GM12891 (cell line): ENCODE measurements at places on chromosomes 1 and 21.
A peak's percentile ranks its signal among the peaks of the same experiment; 100 is the strongest.

DNA sequence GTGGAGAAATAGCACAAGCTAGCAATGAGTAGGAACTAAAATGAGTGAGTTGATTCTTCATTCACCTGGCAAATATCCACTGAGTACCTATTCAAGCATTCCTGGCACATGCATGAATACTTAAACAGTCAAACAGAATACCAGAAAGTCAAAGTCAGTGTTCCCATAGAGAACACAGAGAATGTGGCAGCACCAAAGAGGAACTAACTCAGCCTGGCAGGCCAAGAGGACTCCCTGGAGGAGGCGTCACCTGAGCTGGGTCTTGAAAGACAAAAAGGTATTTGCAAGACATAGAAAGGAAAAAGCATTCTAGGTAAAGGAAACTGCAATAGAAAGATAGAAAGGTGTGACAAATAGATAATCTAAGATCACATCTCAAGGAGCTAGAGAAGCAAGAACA, 49.7 kb downstream of the DMRTA2 start:
- DNase-seq, result no peak

- DNase-seq, result no peak
Measured at GRCh38 chr1:242754125-242754524, 229.6 kb upstream of the PLD5 start.

DNA sequence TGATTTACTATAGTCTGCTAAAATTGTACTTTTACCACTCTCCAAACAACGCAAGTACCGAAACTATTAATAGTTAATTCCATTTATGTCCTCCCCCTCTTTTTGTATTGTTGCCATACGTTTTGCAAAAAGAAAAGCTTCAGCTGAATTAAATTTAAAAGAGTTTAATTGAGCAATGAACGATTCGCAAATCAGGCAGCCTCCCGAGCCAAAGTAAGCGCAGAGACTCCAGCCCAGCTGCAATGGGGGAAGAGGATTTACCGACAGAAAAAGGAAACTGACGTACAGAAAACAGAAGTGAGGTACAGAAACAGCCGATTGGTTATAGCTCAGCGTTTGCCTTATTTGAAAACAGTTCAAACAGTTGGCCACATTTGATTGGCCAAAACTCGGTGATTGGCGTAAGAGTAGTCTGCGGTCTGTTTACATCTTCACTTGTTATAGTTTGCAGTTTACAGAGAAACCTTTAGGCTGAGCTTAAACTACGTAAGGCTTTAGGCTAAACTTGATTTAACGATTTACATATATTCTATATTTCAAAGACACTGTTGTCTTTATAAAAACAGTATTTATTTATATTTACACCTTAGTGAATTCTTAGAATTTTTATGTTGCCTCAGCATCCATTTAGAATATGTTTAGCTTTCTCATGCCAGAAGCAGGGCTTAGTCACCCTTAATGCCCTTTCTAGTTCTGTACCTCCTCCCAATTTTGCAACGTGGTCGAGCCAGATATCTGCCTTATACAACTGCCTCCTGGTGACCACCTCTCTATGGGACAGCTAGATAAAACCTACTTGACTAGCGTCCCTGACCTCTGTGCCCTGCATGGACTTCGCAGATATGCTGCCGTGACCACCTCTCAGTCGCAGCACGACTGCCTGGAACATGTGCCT, 23.8 kb downstream of the CR1 start:
- no peak for DNase-seq

DNA sequence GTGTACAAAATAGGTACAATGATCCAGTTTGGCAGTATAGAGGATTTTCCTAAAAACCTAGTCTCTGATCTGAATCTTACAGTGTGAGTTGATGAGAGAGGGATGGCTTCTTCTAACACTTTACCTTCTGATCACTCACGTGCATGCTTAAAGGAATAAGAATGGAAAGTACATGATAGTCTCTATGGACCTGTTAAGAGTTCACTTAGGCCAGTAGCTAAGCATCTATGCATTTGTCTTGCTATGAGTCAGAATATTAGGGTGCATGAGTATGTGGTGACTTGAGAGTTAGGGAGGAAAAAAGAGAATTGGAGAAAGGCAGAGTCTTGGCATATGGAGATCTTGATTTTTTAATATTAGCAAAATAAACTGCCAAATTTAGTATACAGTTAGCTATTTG, 206.3 kb downstream of the COL11A1 start:
- no peak for DNase-seq

GRCh38 chr1:52032124-52032784, 1.4 kb downstream of the KTI12 start:
- DNase-seq, result no peak

- DNase-seq, result no peak
Measured at GRCh38 chr1:167689567-167689920, 32.2 kb upstream of the MPZL1 start.

DNA sequence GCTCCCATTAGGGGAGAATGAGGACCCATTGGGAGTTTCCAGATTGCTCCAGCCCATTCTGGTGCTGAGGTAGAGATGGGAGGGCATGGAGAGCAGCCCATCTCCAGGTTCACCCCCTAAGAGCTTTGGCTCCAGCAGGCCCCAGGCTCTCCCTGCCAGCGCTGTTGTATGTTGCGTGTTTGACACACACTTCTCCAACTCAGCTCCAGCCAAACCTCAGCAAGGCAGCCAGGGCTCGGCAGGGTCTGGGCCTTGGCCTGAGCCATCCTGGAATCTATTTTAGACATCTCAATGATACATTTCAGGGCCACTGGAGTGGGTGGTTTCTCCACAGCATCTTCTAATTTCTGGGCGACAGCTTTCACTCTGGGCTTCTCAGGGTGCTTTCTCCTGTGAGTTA, 117.0 kb downstream of the NAV1 start:
- no peak for DNase-seq

DNA sequence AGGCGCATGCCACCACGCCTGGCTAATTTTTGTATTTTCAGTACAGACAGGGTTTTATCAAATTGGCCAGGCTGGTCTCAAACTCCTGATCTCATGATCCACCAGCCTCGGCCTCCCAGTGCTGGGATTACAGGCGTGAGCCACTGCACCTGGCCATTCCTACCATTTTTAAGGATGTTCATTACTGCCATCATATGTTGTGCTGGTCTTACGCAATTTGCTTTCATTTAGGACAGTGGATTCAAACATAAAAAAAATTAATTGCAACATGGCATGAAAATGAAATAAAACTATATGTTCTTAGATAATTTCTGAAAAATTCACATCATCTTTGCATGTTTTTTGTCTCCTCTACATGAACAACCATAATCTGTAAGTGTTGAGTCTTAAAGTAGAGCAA, 527.7 kb downstream of the LTN1 start:
- no peak for DNase-seq

DNA sequence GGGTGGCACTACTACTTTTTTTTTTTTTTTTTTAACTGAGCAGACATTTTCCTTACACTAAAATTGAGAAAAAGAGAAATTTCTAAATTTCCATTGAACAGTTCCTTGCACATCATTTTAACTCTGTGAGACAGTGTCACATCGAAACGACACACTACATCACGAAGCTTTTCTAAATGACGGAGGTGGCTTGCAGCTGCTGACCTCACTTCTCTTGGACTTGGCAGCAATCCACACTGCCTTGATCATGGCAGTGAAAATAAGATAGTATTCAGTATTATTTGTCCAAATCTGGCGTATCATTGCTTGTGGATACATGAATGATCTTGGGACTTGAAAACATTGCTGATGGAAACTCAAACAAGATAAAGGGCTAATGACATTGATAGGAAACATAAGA, 80.3 kb upstream of the CYYR1 start:
- DNase-seq, result no peak

DNA sequence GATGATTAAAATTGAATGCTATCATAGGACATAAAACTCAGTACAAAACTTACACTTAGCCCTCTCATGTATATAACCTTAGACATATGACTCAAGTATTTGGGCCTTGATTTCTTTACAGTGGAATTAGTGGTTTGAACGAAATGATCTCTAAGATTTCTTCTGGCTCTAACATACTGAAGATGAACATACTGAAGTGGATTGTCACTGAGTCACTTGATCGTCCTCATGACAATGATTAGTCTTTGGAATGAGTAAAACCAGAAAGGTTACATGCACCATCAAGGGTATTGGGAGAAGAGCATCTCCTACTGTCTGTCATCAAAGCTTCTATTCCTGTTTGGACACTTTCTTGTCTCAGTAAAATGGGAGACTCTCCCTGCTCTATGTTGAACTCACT, 17.4 kb downstream of the FMN2 start:
- no peak for DNase-seq

DNA sequence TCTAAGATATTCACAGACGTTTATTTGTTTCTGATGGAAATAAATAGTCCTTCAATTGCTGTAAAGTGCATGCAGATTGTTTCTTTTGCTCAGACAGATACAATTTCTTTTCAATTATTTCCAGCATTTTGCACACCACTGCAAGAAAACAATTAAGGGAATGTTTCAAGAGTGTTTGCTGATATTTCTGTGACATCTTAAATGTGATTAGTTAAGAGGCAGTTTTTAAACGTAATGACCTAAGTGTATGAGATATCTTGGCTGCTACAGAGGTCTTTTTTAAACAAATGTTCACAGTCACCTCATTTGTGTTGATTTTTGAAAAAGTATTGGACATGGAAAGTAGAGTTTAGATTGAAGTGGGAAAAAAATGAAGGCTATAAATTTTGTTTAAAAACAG, 262.3 kb upstream of the BRINP3 start:
- DNase-seq, result no peak

DNA sequence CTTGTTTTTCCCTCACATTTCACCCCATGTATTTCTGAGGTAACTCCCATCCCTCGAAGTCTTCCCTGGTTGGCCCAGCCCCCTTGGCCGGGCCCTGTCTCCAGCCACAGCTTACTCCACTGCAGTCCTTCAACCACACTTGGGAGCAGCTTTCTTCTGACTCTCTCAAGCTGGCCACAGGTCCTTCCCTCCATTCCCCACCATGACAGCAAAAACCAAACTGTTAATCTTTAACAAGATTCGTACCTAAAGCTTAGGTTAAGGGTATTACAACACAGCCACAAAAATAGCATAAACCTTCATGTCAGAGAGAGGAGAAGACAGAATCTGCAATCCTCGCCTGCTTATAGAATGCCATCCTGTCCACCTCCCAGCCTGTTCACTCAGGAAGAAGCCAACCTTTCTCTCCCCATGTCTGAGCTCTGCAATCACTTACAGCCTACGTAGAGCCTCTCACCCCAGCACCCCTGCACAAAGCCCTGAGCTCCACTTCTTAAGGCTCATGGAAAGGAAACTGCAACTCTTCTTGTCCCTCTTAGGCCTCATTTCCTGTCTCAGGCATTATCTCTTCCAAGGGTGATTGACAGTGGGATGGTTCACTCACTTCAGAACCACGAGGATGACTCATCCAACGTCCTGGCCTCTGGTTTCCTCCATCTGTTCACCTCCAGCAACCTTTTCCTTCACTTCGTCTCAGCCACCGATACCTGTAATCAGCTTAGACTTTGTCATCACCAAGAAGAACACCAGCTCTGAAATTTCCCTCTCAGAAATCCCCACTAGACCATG, 72.8 kb downstream of the CD2 start:
- DNase-seq, result peak; percentile 43

DNA sequence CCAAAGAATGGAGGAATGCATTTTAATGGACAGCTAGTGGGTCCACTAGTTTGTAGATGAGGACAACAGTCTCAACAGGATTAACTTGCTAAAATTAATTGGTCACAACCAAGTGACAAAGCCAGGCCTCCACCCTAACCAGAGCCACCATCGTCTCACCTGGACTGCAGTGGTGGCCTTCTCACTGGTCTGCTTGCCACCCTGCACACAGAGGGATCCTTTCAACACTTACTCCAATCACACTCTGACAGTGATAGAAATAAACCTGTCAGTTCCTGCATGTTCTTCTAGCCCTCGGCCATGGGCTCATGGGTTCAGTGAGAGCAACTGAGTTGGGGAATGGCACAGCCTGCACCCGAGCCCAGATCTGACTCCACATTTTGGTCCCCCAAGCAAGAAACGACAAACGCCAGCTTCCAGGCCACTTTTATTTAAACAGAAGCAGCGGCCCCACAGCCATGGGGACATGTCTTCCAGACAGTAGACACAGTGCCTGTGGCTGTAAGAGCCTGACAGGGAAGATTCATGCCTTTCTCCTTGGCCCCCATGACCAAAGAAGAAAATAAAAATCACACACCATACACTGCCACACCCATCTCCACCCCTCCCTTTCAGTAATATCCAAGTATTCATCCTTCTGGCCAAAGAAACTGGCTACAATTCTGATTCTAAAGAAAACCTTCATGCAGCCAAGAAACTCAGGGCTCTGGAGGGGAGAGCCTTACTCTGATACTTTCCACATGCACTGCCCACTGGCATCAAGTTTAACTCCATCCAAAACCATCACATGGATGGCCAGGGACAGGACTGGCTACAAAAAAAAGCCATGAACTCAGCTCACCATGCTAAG, 37.6 kb downstream of the DHCR24 start:
- DNase-seq, result no peak

- DNase-seq, result no peak
Measured at GRCh38 chr1:53051676-53052075, 10.3 kb upstream of the PODN start.

DNA sequence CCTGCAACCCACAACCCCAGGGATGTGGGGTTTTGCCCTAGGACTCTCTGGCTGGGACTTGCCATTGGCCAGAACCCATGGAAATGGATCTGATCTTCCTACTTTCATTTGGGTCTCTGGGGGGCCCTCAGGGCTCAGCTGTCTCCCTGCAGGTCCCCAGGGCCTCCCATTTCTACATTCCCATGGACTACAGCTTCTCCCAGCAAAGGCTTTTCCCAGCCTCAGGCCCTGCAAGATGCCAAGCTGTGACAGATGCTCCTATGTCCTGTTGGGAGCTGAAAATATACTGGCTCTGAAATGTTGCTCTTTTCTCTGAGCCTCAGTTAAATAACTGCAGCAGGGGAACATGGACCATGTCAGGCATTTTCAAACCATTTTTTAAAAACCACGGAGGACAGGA, 99.5 kb upstream of the IGSF21 start:
- no peak for DNase-seq

- peak; percentile 79 for DNase-seq
Measured at GRCh38 chr1:207868774-207869721, 41.9 kb downstream of the CD34 start.

DNA sequence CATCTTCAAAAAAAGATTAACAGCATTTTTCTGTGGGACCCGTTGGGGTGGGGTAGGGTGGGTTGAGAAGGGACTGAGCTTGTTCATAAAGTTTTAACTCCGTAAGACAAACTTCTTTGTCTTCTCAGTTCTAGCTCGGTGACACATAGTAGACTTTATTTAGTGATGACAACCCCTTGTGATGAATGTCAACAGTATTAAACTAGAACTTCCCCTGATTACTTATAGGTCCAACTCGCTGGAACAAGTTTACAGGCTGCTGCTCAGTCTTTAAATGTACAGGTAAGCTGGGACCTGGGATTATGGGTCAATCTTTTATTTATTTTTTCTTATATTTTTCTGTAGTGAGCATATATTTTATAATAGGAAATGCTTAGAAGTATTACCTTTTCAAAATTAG, 148.4 kb downstream of the CD247 start:
- no peak for DNase-seq

GRCh38 chr1:205669341-205670149, 10.8 kb downstream of the SLC45A3 start:
- no peak for DNase-seq

- no peak for DNase-seq
Measured at GRCh38 chr1:86846164-86846647, 67.7 kb downstream of the SELENOF start.

GRCh38 chr21:35838350-35838749, 222.0 kb downstream of the SETD4 start:
- DNase-seq, result no peak
